Peyer's patch (tissue), 4 donors: ENCODE measurements at places on chromosomes 13 and 19.

GRCh38 chr13:25432691-25433090, 60.9 kb downstream of the ATP8A2 start:
- H3K4me3 ChIP-seq: no peak overlapping the region
- H3K36me3 ChIP-seq: no peaks in the 10 kb centered on the region
- no peaks in the 10 kb centered on the region for H3K4me1 ChIP-seq
- no peaks in the 10 kb centered on the region for H3K27me3 ChIP-seq

- no peak overlapping the region for H3K27ac ChIP-seq
- peak overlapping the region; percentile 20 for H3K4me3 ChIP-seq
- no peaks in the 10 kb centered on the region for H3K27me3 ChIP-seq
- peaks cover 14% of the 10 kb centered on the region for H3K4me1 ChIP-seq
- no peak for DNase-seq
Observed at GRCh38 chr19:42316223-42317211, 3.4 kb downstream of the TMEM145 start.

DNA sequence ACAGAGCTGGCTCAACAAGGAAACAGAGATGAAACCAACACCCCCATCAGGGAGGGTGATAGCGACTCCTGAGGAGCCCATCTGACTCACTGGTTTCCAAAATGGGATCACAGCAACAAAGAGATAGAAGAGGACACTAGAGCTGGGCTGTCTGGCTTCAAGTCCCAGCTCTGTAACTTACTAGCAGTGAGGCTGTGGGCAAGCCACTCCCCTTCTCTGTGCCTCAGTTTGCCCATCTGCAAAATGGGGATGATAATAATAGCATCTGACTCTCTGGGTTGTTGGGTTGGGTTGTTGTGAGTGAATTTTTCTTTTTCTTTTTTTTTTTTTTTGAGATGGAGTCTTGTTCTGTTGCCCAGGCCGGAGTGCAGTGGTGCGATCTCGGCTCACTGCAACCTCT, 14.3 kb downstream of the IGSF23 start:
- no peak for DNase-seq
- no peak overlapping the region for H3K27ac ChIP-seq

DNA sequence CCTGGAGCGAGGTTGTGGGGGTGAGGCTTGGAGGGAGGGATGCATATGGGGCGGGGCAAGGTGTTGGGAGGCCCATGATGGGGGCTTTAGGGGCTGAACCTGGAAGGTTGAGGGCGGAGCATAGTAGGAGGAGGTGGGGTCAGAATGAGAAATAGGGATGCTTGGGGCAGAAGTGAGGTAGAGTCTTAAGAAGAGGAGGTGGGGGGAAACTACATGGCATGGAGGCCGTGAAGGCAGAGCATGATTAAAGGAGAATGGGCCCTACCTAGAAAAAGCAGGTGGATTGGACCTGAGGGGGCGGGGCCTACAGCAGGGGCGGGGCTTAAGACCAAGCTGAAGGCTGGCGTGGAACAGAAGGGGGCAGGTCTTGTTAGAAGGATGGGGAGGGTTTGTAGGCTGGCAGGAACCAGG, 799 bp downstream of the NR1H2 start:
- H3K27ac ChIP-seq: peak overlapping the region; percentile 99
- peaks cover 47% of the 10 kb centered on the region for H3K36me3 ChIP-seq
- H3K4me1 ChIP-seq: no peaks in the 10 kb centered on the region
- no peaks in the 10 kb centered on the region for H3K27me3 ChIP-seq
- peak overlapping the region; percentile 70 for H3K4me3 ChIP-seq

DNA sequence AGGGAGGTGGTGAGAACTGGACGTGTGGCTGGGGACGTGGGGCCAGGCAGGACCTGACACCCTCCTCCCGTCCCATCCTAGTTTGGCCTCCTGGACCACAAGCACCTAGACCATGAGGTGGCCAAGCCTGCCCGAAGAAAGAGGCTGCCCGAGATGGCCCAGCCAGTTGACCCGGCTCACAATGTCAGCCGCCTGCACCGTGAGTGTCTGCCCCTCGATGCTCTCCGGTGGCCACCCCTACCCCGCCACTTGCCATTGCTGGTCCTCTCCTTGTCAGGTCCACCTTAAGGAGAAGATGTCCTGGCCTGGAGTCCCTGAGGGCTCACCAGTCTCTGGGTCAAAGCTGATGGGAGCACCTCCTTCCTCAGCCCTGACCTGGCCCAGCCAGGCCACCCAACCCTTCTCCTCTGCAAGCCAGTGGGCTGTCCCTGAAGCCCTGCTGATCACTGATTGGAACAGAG, 2.2 kb downstream of the ANGPTL4 start:
- H3K4me3 ChIP-seq: no peak overlapping the region
- H3K36me3 ChIP-seq: no peaks in the 10 kb centered on the region
- peak overlapping the region; percentile 75 for H3K27ac ChIP-seq
- H3K27me3 ChIP-seq: no peaks in the 10 kb centered on the region
- H3K4me1 ChIP-seq: no peaks in the 10 kb centered on the region
- DNase-seq: peak; percentile 28

- no peaks in the 10 kb centered on the region for H3K36me3 ChIP-seq
- H3K27ac ChIP-seq: no peak overlapping the region
- H3K4me3 ChIP-seq: no peak overlapping the region
- H3K4me1 ChIP-seq: no peaks in the 10 kb centered on the region
- H3K27me3 ChIP-seq: no peaks in the 10 kb centered on the region
Observed at GRCh38 chr13:32863596-32863995, 152.6 kb upstream of the KL start.

- peak overlapping the region; percentile 18 for H3K27ac ChIP-seq
- H3K27me3 ChIP-seq: no peaks in the 10 kb centered on the region
- peaks cover 8% of the 10 kb centered on the region for H3K4me1 ChIP-seq
- H3K4me3 ChIP-seq: peak overlapping the region; percentile 49
Observed at GRCh38 chr19:41939861-41940730, 11.8 kb upstream of the ERFL start.
